ENCODE measurements at places on chromosomes 3 and 15.

DNA sequence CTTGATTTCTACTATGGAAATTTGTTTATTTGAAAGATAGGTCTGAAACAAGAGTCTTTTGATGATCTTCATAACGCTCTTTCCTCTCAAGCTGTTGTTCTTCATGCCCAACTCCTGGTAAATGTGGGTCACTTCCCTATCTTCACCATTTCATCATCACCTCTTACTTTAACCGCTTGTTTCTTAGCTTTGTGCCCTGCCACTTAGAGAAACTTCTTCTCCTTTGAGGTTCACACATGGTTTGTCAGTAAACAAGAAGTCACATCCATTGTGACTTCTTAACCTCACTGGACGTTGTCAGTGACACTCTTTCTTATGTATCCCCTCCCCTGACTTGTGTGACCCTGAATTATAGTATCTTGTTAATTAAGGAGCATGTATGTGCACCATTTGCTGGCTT lies 16.9 kb upstream of the P2RY13 start:
- DNase-seq = no peak

GRCh38 chr3:40162616-40163015 lies 146.9 kb upstream of the EIF1B start:
- no peak for DNase-seq

DNA sequence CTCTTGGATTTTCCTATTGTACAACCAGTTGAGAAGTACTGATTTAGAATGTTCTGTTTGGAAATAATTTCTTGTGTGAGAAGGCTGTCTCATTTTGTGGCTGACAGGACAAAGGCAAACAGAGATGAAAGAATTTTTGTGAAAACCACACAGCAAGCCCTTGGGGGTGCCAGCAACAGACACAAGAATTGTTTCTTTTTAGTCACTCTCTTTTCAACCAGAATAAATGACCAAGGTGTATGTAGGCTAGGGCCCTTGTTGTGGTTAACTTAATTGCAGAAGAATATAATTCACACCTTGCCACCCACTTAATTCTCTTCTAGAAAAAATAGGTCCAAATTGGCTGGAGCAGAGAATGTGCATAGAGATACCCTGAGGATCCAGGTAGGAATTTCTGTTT lies 329.4 kb upstream of the TBC1D5 start:
- no peak for DNase-seq

- no peak for DNase-seq
Observed at GRCh38 chr3:150458001-150458400, 49.9 kb downstream of the TSC22D2 start.

DNA sequence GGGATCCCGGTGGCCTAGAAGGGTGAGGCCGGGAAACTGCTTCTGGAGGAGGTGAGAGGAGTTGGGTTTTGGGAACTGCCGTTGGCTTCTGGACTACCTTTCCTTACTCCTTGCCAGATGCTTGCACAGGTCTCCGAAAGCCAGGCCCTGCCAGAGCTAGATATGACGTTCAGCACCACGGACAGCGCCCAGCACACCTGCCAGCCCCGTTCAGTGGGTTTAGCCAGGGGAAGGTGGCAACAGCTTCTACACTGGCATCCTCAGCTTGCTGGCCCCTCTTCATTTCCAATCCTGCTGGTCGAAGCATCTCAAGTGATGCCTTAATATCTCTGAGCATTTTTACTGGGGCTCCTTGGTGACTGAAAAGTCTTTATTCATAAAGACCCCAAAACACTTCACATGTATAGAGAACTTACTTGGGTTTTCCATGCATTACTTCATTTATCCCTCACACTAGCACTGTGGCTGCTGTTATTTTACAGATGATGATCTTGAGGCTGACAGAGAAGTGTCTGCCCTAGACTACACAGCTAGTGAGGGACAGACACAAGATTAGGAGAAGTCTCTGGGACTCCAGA lies 21.9 kb downstream of the HCN4 start:
- peak; percentile 62 for DNase-seq

GRCh38 chr15:65305776-65306175 lies 1.3 kb downstream of the RNU5B-1 start:
- DNase-seq = no peak

DNA sequence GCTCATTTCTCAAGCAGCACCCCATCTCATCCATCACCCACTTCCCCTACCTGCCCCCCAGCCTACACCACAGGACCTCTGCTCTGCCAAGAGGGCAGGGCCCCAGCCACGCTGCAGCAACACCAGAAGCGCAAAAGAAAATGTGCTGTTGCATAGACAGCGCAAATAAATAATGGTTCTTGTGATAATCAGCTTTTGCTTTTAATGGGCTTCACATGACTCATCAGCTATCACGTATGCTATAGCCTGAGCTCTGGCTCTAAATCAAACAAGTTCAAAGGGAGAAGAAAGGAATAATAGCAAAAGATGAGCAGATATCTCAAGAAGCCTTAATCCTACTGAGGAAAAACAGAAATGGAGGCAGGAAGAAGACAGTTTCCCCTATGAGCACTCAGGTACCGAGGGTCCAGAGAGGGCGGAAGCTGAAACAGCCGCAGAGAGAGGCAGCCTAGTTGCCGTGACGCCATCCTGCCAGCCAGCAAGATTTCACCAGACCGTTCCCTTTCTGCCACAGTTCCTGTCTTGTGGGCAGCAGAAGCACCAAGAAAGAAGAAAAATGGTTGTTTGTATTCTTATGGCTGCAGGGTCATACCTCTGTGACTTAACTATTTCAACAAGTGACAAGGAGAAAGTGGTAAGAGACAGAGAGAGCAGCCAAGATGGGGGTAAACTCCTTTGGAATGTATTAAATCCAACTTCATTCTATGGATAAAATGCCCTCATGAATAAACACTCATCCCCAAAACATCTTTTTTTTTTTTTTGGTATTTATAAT lies 22.0 kb downstream of the RAB27A start:
- peak; percentile 66 for DNase-seq

GRCh38 chr15:51024735-51025453 lies 69.8 kb downstream of the TNFAIP8L3 start:
- no peak for DNase-seq

DNA sequence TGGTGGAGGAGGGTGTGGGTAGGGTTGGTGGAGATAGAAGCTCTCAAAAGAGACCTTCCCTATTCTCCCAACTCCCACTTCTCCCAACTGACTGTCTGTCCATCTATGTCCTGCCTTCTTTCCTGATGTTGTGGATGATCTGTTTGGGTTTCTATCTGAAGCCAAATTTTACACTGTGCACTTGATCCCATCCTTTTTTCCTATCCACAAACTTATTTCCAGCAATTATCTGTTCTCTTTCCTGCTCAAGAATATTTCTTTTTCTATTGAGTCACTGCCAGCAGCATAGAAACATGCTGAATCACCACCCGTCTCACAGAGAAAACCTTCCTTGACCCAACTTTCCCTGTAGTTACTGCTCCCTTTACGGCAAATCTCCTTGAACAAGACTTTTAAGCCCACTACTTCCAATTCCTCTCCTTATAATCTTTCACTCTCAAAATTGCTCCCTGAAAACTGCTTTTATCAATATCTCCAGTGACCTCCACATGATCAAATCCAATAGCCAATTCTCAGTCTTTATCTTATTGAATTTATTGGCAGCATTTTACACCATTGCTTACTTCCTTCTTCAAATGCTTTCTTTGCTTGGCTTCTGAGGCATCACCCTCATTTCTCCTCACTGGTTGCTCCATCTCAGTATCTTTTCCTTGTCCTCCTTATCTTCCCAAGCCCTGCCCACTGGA lies 141.2 kb upstream of the SLC7A14 start:
- no peak for DNase-seq

DNA sequence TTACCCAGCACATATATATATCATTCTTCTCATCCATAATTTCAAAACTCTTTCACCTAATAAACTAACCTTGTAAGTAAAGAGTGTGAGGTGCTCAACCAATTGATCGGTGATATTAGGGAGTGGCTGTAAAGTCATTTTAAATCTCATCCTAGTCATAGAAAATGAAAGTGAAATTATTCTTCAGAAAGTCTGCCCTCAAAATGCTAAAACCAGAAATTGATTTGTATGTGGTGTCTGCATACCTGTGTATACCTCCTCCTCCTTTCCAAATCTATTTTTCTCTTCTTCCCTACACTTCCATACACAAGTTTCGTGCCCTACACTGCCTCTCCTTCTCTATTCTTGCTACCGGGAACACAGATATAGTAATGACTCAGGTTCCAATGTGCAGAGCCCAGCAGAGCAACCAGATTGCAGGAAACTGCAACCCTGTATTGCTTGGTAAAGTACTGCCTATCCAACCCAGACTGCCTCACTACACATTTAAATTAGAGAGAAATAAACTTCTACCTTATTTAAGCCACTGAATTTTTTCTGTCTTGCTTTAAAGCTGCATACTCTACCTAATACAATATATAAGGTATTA lies 7.4 kb upstream of the TBC1D5 start:
- DNase-seq = no peak

DNA sequence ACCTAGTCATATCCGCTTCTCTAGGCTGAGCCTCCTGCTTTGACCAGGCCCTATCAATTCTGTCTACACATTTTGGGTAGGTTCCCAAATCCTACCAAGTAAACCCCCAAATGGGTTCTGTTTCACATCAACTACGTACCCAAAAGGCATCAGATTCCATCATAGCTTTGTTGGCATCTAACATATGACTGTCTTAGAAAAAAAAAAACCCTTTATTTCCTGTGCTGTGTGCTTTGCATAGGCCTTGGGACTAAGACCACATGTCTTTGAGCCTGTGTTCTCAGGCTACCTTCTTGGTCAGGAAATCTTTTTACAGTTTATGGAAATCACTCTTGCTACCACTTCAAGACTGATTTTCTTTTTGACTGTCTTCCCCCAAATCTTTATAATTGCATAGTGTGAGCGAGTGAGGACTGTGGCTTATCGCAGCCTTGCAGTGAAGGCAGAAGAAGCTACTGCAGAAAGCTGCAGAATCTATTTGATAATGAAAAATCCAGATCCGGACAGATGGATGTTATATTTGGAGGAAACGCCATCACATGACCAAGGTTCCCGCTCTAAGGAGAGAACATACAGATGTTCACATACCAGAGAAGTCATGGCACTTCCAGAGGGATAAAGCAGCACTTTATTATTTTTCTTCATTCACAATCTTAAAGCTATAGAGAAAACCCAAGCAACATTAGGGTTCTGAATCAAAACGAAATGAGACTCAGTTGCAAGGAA lies 111.2 kb downstream of the EOMES start:
- DNase-seq = no peak

DNA sequence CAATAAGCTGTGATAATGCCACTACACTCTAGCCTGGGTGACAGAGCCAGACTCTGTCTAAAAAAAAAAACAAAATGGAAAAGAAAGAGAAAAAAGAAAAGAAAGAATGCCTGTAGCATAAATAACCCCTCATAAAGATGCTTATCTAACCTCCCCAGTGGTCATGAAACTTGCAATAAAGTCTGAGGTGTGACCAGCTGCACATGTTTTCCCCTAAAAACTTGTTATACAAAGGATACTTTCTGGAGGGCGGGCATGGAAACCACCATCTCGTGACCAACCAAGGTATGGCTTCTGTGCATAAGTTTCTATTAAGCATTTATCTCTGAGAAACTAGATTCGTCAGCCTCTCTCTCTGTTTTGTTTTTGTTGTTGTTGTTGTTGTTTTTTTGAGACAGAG lies 21.8 kb downstream of the CCDC32 start:
- DNase-seq = no peak

Measured in T-helper 9 cell (primary cell).